ENCODE measurements at places on chromosomes 6 and 20.

DNA sequence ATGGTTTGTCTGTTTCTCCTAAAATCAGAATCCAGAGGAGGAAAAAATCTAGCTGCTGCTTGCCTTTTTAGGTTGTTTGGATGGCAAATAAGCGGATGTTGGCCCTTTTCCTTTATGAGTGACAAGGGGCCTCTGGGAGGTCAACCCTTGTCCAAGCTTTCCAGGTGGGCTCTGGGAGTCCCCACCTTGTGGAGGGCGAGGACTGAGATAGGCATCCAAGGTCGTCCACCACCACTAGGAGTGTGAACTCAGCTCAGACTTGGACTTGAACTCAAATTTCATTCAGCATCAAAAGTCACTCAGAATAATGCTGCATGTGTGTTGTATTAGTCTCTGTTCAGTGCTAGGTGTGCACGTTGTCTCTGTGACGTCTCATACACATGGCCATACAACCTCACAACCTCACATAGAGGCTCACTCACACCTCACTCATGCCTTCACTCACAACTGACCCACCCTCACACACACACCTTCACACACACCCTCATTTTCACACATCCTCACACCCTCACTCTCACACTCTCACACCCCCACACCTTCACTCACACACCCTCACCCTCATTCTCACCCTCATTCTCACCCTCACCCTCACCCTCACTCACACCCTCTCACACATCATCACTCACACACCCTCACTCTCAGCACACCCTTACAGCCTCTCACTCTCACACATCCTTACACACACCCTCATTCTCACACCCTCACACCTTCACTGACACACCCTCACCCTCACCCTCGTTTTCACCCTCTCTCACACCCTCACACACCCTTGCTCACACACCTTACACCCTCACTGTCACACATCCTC, 18.0 kb downstream of the DYNLT1 start:
- DNase-seq: no peak

GRCh38 chr6:147311218-147311617, 107.0 kb downstream of the STXBP5 start:
- no peak for DNase-seq

DNA sequence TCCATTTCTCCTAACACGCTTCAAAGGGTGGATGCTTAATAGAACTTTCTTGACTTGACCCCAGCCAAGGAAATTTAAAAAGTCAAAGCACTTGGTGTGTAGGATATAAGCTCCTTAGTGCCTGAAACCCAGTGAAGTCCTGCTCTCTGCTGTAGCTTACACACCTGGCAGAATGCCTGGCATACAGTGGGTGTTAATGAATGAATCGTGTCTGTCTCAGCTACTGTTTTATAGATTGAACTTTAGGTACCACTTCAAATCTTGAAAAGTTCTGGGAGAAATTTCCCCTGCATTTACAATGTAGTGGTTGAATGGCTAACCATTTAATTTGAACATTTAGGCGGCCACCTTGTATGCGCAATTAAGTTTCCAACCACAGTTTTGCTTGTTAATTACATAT, 70.5 kb upstream of the ZNF217 start:
- no peak for DNase-seq

GRCh38 chr6:154740658-154741057, 7.4 kb downstream of the SCAF8 start:
- DNase-seq: no peak

- DNase-seq: no peak
Measured at GRCh38 chr20:32019563-32020463, 9.6 kb downstream of the CCM2L start.

DNA sequence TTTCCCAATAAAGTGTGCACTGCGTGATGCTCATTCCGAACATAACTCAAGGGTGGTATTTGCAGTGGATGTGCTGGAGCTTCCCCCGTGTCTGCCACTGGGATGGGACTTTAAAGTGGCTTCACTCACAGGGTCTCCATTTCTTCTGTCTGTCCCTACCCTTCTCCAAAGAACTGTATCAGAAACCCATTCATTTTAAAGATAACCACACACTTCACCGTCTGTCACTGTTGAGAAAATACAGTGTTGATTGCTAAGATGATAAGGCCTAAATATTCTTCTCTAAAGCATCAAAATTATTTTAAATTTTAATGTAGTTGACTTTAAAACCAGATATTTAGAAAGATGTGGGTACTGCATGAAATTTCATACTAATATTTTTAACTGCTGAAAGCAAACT, 161.4 kb downstream of the TMEM242 start:
- DNase-seq: no peak

DNA sequence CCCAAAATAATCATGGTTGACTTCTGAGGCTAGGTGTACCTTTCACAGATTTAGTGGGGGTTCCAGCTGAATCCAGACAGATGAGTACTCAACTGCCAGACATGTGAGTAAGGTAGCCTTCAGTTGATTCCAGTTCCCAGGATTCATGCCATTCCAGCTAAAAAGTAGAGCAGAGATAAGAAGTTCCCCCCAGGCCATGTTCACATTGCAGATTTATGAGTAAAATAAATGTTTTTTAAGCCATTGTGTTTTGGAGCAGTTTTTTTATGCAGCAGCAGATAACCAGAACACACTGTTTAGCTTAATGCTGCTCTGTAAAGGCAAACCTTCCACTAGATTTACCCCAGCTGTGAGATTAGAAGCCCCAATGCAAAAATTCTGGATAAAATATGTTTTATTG, 245.0 kb downstream of the RFPL4B start:
- DNase-seq: no peak

- no peak for DNase-seq
Measured at GRCh38 chr6:89131599-89131998, 13.7 kb upstream of the SRSF12 start.

DNA sequence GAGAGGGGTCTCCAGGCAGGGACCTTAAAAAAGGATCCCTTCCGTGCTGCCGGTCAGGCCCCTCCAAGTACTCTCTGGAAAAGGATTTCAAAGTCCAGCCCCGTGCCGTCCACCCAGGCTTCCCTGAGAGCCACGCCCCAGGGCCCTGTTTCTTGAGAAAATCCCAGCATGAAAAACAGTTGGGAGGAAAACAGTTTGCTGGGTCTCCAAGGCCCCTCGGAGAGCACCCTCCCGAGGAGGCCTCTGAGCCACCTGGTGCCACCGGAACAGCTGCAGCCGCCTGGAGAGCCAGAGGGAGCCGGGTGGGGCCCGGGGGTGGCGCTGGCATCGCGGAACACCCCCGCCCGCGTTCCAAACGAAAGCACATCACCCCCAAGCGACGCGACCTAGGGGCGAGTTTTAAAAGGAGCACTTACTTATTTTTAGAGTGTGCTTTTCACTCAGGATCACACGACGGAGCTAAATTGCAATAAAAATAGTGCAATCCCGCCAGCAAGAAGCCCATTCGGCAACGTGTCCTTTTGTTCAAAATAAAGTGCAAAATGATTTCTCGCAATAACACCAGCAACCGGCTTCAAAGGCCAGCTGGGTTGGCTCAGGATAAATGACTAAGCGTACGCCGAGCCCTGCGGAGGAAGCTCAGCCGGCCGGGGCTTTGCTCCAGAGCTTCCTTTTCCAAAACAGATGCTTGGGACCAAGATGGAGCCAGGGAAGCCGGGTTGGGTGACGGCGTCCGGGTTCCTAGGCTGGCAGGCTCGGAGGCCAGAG, 64.2 kb downstream of the YTHDF1 start:
- DNase-seq: no peak

DNA sequence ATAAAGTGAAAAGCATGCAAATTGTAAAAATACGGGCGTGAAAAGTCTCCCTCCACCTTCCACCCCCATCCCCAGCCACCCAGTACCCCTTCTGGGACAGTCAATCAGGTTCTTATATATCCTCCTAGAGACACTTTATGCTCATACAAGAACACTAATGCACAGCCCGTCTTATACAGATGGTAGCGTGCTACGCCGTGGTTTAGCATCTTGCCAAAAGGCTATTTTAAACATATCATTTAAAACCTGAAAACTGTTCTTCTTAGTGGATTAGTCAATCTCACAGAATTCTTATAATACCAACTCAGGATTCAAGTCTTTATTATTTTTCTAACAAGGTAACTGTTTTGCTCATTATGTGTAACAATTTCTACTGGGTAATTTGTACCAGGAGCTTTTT, 57.2 kb upstream of the MRPS10 start:
- no peak for DNase-seq

DNA sequence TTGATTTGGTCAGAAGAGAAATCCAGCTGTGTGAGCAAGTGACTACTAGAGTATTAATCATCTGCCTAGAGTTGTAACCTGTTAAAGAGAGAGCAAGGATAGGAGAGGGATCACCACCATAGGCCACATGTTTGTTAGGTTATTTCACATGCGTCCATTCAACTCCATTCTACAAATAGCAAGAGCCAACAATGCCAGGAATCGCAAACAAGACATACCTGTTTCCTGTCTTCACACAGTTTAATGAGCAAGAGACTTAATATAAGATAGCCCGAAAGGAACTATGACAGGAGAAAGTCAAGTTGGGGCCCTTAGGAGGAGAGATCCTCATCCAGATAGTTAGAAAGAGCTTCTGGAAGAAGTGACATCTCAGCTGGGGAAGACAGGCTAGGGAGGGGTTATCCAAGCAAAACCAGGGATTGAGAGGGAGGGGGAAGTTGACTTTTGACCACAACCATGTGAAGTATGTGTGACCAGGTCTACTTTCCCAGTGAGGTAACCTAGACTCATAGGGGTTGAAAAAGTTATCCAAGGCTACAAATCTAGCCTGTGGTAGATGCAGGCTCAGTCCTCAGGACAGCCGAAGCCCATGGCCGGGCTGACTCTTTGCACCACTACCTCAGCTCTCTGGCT, 147.4 kb downstream of the ALDH8A1 start:
- no peak for DNase-seq

DNA sequence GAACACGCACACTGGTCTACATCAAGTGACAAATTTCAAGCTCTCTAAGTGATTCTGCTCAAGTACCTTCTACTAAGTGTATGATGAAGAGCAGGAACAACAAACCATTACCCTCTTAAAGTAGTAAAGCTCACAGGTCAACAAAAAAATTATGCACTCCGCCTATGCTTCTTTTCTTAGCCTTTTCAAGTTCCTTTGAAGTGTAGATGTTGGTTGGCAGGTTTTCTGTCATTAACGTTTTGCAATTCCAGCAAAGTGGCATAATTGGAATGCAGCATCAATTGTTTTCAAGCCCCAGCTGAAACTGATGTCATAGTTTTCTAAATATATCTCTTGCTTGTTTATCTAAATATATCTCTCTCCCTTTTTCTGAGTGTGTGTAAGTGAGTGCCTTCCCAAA, 396.9 kb upstream of the EYS start:
- no peak for DNase-seq

GRCh38 chr6:88856566-88856965, 106.9 kb downstream of the RNGTT start:
- DNase-seq: no peak

GRCh38 chr6:31826793-31827285, 699 bp upstream of the HSPA1B start:
- DNase-seq: no peak

- no peak for DNase-seq
Measured at GRCh38 chr6:45049188-45049843, 278.8 kb upstream of the RUNX2 start.

- DNase-seq: no peak
Measured at GRCh38 chr6:41688256-41688965, 47.0 kb downstream of the TFEB start.

- DNase-seq: no peak
Measured at GRCh38 chr6:51382847-51383246, 564.2 kb downstream of the TFAP2B start.

DNA sequence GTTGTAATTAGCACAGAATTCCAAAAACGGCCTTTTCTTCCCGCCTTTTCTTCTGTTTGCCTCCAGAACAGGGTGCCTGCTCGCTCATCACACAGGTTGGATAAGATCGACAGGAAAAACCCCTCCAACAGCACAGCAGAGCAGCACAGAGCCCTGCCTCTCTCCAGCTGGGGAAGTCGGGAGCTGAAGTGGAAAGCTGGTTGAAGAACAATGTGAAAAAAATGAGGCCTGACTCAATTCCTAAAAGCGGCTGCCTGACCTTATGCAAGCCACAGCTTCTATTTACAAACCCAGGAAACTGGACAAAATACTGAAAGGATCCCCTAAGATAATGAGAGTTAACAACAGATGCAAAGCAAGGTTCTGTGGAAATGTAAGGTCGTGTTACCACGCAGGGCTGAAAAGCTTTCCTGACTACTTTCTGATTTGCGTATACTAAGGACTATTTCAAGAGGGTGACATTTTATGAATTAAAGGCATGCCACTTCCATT, 116.9 kb downstream of the TTLL2 start:
- DNase-seq: no peak

DNA sequence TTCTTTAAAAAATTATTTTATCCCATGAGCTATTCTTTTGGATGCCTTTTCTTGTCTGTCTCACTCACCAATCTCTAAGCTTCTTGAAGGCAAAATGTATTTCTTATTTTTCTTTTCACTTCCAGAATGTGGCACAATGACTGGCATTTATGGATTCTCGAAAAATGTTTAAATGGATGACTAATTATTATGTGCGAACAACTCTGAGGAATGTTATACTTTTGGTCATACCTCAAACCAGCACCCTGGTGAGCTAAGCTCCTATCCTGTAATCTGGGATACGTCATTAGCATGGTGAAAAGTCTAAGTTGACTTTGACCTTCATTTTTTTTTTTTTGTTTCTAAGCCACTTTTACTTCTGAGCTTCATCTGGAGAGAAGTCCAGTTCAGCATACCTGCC, 214.0 kb upstream of the CEP162 start:
- no peak for DNase-seq

GRCh38 chr20:48916699-48917098, 4.8 kb upstream of the ARFGEF2 start:
- DNase-seq: no peak

GRCh38 chr20:46004187-46004586, 4.5 kb upstream of the MMP9 start:
- no peak for DNase-seq

DNA sequence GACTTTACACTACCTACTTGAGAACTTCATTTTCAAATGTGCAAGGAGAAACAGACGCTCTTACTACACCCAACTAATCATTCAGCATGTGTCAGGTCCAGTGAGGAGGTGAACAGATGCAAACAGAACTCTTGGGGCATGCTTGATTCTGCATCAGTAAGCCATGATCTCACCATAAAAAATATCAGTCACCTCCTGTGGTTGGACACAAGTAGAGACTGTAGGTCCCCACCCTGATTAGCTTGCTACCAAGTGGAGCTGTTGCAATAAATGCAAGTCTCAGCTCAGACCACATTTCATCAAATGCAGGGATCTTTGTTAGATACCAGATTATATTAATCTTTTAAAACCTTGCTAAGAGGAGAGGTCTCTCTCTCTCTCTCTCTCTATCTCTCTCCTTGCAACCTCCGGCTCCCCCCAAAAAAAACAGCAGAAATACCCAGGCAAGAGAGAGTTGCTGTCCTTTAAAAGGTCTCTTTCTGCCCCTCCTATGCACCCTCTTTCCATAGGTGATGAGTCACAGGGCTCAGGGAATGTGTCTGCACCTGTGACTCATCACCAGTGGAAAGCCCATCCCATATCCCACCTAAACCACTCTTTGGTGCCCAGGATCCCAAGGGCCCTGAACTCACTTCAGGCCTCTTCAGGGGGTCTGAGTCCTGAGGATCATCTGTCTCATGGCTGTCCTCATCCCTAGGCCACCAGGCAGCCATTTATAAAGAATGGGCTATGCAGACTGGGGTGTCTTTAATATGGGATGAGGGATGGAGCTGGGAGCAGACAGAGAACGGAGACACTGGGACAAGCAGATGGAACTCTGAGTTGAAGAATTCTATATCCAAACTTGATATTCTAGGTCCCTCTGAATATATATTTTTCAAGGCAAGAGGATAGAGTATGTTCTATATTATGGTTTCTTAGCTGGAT, 154.5 kb downstream of the QRSL1 start:
- no peak for DNase-seq

- no peak for DNase-seq
Measured at GRCh38 chr20:24658920-24659660, 189.7 kb downstream of the SYNDIG1 start.
